ENCODE measurements at places on chromosomes 2 and 18.

DNA sequence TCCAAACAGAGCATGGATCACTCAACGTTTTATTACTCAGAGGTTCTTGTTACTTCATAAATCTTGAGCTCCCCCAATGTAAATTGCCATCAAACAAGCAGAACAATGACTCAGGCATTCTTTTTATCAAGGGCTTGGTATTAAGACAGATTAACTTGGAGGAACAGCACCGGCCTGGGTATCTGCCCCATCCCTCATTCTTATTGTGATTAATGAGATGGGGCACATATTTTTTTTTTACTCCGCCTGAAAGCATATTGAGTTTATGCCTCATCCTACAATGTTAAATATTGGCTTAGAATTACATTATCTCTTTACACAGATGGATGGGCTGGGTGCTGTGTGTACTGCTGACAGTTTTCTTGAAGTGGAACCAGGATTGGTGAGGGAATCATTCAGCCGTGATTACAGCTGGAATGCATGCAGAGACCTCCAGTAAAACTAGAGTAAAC is 387.3 kb downstream of the CLIP4 start:
- no peak for DNase-seq

- DNase-seq, result no peak
These were observed 60.4 kb downstream of the ASB1 start for GRCh38 chr2:238487134-238487533.

DNA sequence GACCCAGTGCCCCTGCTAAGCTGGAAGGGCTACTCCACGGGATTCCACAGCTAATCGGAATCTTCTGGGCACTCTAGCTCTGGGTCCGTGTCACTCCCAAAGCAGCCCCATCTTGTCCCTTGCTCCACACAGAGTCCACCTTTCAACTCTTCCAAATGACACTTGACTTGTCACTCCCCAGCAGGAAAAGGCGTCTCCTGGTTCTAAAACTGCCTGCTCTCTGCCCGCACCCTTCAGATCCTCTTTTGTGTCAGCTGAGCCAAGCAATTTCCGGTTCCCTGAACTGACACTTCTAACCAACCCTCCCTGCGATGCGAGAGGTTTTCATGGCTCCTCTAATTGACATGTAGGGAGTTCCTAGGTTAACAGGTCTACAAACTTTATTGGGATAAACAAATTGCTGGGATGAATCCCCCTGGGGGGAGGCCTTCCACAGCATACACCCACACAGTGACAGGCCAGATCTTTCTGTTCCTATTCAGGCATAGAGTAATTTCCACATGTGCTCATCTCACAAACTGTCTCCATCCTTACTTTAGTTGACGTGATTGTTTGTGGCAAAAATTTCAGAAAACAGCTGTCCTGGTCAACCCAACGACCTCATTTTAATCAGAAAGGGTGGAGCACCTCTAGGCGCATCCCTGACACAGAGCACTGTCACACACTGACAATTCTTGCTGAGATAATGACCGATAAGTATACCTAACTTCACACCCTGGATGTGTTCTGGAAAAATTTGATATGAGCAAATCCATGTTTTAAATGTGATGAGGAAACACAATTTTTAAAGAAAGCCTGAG is 104.9 kb downstream of the RBMS1 start:
- no peak for DNase-seq

DNA sequence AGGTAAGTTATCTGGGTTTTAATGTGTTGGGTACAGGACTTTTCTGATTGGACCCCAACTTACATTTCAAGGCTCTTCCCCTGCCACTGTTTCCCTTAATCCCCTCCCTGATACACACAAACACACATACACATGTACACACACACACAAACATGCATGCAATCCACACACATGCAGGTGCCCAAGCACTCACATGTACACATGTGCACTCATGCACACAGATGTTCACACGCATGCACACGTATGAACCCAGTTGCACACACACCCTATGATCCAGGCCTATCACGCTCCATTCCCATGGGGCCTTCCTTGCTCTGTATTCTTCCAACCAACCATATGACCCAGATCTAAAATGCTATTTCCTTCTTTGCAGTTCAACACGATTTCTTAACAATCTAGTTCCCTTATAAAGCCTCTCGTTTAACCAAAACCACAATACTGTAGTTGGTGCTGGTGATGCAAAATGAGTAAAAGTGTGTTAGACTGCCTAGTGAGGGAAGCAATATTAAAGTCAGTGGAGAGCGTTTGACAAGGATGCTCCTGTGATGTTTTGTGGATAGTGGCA is 11.1 kb downstream of the SERPINB8 start:
- DNase-seq, result no peak

DNA sequence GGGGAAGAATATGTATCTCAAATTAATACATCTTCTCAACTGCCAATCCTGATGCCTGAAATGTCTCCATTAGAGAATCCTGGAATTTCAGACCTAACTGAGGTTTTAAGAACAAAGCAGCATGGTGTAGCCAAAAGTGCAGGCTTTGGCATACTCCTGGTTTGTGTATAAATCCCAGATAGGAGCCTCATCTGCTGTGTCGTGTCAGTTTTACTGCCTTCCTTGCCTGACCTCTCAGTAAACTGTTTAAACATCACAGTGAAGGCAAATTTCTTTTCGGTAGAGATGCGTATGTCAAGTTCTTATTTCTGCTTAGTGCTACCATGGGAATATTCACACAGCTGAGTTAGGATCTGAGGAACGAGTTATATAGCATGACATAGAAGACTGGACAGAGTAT is 7.3 kb downstream of the SCG2 start:
- no peak for DNase-seq

DNA sequence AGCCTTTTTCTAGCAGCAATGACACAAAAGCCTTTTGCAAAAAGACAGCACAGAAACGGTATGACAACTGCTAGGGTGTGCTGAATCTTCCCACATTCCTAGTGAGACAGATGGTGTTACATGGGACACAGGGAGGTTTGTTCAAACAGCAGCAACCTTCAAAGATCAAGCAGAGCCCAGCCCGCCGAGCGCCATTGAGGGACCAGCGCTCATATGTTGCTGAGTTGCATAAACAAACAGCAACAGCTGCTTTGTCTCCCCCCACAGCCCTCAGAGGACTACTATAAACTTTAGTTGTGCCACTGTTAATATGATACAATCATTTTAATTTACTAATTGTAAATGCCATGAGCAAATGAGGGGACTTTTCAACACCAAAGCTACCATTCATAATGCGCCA is 117.7 kb downstream of the ZEB2 start:
- DNase-seq, result no peak

DNA sequence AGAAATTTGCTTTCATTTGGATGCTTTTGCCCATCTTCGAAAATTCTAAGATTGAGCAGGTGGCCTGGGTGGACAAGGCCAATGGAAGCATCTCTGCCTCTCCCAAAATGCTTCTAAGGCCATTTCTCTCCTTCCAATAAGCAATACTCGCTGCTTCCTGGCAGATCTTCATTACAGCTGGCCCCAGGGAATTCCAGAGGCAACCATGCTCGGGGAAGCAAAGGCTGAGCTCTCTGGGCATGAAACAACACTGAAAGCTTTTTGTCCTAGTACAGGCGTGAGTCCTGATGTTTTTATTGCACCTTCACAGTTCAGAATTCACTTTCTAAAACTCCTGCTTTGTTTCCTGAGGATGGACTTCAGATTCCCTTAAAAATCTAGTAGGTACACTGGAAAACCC is 11.8 kb upstream of the NEDD4L start:
- no peak for DNase-seq

DNA sequence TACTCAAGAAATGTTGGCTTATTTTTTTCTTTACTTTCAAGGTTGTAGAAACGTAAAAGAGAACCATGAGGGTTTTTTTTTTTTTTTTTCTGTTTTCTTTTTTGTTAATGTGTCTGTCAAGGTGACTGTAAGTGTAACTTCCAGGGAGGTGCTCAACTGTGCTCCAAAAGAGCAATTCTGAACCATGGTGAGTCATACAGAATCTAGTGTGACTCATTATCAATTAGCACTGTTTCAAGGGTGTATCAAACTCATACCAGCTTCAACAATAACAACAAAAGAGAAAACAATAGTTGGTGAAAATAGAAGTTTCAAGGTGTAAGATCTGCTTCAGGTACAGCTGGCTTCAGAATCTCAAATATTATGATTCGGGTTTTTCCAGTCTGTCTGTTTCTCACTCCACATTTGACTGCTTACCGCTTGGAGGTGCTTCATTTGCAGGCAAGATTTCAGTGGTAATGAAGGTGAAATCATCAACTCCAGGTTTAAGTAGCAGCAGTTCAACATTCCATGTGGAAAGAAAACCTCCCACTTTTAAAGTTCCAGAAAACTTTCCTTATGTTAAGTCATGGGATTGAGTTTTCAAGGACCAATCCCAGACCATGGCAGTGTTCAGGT is 850.6 kb downstream of the CNTNAP5 start:
- DNase-seq, result no peak

- DNase-seq, result no peak
These were observed 759 bp upstream of the ACTR1B start for GRCh38 chr2:97664636-97664970.

- no peak for DNase-seq
These were observed 430.8 kb downstream of the SETBP1 start for GRCh38 chr18:45111502-45111848.

GRCh38 chr2:193935114-193935513 is 1721.9 kb upstream of the SLC39A10 start:
- no peak for DNase-seq

- no peak for DNase-seq
These were observed 81.9 kb downstream of the SLC66A3 start for GRCh38 chr2:11237122-11237521.

GRCh38 chr2:75728614-75729419 is 18.1 kb upstream of the GCFC2 start:
- DNase-seq, result no peak

DNA sequence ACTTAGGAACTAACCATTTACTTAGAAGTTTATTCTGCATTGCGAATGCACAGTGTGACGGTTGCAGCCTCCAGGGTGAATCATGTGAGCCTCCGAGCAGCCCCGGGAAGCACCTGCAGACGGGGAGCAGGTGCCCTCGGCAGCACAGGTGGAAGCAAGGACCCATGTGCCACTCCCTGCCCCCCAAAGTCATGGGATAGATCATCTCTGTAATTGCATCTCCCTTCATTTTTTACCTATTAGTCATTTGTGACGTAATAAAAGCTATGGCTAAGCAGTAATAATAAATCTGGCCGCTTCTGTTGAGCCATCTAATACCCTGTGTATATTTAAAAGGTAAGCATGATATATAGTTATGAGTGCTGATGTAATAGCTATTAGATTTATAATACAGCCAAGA is 97.2 kb downstream of the PTGR3 start:
- DNase-seq, result no peak

- DNase-seq, result no peak
These were observed 87.4 kb downstream of the STK39 start for GRCh38 chr2:168159754-168160585.

GRCh38 chr2:175852879-175853615 is 149.0 kb downstream of the LNPK start:
- no peak for DNase-seq

DNA sequence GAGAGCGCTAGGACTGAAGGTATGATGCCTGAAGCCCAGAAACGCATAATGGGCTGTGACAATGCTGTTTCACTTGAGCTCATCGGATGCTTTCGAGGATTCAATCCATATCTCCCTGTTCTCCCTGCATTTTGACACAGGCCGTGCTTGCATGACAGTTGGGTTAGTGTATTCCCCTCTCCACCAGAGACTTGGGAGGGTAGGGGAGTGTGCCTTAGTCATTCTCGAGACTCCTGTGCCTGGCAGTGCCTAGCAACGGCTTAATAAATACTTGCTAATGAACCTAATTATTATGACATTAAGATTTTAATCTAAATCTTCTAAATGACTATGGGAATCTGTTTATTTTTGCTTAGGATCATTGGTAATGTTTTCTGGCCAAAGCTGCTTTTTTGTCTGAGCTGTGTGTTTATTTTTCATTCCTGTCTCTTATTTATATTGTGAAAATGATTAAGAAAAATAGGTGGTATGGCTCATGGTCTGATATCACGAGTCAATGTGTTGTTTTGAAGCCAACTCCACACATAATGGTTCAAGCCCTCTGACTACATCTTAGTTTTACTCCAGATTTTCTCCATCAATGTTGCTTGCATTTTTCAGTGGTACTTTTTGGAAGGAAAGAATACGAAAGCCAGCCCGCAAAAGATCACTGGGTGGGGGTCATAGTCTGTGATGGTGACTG is 61.3 kb downstream of the NEDD4L start:
- DNase-seq, result no peak

DNA sequence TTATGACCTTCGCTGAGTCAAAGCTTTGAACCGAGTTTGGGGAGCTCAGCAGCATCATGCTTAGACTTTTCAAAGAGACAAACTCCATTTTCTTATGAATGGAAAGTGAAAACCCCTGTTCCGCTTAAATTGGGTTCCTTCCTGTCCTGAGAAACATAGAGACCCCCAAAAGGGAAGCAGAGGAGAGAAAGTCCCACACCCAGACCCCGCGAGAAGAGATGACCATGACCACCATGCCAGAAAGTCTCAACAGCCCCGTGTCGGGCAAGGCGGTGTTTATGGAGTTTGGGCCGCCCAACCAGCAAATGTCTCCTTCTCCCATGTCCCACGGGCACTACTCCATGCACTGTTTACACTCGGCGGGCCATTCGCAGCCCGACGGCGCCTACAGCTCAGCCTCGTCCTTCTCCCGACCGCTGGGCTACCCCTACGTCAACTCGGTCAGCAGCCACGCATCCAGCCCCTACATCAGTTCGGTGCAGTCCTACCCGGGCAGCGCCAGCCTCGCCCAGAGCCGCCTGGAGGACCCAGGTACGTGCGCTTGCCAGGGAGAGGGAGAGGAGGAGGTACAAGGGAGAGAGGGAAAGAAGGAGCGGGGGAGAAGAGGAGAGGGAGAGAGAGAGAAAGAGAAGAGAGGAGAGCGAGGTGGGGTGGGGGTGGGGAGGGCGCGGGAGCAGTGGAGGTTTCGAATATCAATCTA is at the start of gene DLX1:
Gene DLX1, plus strand, starts transcription at position 48 of the 700 bp plus-strand sequence. Its CDS starts 171 bp downstream, at position 219.
- no peak for DNase-seq

- no peak for DNase-seq
These were observed 1.5 kb downstream of the GAREM1 start for GRCh38 chr18:32469190-32469651.

GRCh38 chr2:147045113-147045512 is 799.7 kb upstream of the ACVR2A start:
- no peak for DNase-seq

GRCh38 chr2:241811201-241811951 is 2.4 kb downstream of the NEU4 start:
- no peak for DNase-seq

Measured in GM04504 (cell line).